CD4-positive, alpha-beta T cell treated with Interleukin-10 for 1 hour (primary cell): ENCODE measurements at places on chromosomes 5 and 9.

DNA sequence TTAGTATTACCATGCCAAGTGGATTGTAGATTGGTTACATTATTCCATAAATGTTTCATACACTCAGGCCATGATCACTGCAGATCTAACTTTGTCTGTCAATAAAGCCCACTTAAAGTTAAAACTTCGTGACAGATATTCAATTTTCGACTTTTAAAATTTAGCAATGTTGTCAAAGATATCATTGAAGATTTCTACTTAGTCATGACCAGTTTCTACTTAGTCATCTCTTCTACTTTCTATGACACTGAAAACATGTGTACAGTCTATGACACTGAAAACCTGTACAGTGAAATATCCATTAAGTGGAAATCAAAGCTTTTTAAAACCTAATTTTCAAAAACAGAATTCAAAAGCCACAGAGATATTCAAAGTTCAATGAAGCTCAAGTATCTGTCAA lies 258.2 kb downstream of the MCTP1 start:
- no peak for DNase-seq

DNA sequence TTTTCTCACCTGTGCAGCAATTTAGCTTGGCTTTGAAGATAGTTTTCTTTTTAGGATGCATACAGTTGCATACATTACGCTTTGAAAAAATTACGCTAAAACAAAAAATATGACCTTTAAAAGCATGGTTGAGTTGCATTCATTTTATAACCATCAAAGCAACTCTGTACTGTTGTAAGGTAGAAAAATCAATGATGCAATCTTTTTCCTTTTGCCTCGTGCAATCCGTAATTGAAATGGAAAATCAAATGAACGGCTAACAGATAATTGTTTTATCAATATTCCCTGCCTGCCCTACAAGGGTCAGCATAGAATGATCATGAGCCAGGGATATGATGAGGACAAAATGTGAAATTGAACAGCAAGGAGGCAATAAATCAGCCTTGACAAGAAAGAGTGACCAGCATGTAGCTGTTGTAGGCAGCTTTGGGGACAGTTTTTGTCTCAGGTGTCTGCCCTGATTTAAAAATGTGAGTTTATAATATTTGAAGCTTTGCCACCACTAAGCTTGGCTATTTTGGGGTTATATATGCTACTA lies 98.2 kb downstream of the PBX3 start:
- no peak for DNase-seq

- DNase-seq: no peak
Observed at GRCh38 chr9:35998333-35998732, 38.4 kb upstream of the RECK start.

- DNase-seq: no peak
Observed at GRCh38 chr5:78508186-78508765, 140.3 kb downstream of the LHFPL2 start.

- no peak for DNase-seq
Observed at GRCh38 chr5:55134053-55134722, 25.8 kb upstream of the GPX8 start.
